ENCODE measurements at places on chromosomes 7 and 10.
A peak's percentile ranks its signal among the peaks of the same experiment; 100 is the strongest.

DNA sequence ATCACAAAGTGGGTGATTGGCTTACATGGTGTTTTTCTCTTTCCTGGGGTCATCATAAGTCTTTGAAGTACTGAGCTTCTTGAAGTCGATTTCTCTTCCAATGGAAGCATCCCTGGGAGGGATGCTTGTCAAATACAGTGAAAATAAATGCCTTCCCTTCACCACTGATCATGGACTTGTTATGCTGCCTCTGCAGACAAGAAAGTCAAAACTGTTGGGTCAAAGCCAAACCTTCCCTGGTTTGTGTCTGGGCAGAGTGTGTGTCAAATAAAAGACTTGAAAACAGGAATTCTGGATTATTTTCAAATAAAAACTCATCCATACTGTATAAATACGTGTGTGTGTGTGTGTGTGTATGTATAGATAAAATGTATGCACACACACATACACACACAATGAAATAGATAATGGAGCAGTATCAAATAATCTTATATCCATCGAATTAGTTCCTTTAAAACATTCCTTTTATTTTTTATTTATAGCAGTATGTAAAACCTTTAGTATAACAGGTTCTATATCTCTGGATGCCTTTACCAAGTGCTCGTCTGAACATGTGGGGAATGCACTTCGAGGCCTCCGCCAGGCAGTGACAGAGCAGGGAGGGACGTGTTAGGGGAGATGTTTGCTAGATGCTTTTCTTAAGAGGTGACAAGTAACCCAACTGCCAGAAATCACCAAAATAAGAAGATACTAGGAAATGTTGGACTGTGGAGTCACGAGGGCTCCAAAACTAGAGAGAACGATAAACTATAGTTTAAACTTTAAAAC is 27.2 kb upstream of the WNT16 start:
- no peak for DNase-seq

- no peak for DNase-seq
Observed at GRCh38 chr7:45149606-45150005, 8.0 kb upstream of the RAMP3 start.

DNA sequence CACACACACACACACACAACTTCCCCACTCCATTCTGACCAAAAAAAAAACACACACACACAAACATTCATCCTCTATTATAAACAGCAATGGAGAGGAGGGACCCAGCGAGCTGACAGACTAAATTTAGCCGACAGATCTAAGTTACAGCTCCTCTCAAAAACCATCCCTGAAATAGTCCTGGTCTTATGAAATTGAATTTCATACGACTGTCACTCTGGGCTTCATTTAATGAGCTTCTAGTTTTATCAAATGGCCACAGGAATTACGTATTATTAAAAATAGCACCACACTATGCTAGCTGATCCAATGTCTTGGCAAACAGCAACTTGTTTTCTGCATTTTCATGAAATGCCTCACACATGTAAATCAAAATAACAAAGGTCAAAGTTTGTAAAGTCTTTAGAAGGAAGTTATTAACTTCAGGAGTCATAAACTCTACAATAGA is 131.3 kb upstream of the ASAH2 start:
- no peak for DNase-seq

DNA sequence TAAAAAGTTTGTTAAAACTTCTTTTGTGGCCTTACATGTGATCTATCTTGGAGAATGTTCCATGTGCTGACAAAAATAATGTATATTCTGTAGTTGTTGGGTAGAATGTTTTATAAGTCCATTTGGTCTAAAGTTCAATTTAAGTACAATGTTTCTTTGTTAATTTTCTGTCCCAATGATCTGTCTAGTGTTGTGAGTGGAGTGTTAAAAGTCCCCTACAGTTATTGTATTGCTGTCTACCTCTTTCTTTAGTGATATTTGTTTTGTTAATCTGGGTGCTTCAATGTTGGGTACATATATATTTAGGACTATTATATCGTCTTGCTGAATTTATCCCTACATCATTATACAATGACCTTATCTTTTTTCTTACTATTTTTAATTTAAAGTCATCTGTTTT is 6.9 kb downstream of the TMEM140 start:
- no peak for DNase-seq

GRCh38 chr7:39458061-39458745 is 108.0 kb upstream of the YAE1 start:
- no peak for DNase-seq

- DNase-seq, result no peak
Observed at GRCh38 chr7:18995270-18995671, 122.2 kb downstream of the TWIST1 start.

GRCh38 chr7:18116661-18117060 is 89.0 kb upstream of the PRPS1L1 start:
- DNase-seq, result no peak

DNA sequence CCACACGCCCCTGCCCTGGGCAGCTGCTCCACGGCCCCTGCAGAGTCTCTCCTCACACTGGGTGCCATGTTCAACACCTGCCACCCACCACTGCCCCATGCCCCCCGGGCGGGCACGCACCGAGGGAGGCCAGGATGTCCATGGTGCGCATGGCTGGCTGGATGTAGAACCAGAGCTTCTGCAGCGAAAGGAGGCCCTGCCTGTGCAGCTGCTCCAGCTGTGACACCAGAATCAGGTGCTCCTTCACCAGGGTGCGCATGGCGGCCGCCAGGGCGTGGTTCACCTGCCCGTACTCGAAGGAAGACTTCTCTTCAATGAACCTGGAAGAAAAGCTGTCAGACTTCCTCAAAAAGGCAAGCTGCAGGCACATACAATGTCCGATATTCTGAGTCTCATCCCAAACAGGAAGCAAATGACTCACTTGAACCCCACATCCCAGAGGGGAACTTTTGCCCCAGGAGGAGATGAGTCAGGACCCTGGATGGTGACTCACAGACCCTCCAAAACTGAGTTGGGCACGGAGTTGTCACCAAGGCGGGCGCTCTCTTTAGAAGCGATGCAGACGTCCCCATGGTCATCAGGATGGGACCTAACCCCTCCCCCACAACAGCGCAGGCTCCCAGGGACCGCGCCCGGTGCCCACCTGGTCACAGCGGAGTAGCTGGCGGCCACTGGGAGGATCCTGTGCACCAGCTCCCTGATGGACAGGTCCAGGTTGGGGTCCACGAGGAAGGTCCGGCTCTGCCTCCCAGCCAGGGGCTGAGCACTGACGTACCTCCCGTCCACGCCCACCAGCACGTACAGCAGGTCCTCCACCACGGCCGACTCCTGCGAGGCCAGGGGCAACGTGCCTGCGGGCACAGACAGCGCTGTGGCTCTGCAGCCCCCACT is 15.5 kb downstream of the TUBGCP2 start:
- DNase-seq, result no peak

GRCh38 chr7:130345136-130345535 is 520 bp downstream of the CPA5 start:
- no peak for DNase-seq

- DNase-seq, result no peak
Observed at GRCh38 chr10:30141423-30141822, 82.0 kb upstream of the JCAD start.

DNA sequence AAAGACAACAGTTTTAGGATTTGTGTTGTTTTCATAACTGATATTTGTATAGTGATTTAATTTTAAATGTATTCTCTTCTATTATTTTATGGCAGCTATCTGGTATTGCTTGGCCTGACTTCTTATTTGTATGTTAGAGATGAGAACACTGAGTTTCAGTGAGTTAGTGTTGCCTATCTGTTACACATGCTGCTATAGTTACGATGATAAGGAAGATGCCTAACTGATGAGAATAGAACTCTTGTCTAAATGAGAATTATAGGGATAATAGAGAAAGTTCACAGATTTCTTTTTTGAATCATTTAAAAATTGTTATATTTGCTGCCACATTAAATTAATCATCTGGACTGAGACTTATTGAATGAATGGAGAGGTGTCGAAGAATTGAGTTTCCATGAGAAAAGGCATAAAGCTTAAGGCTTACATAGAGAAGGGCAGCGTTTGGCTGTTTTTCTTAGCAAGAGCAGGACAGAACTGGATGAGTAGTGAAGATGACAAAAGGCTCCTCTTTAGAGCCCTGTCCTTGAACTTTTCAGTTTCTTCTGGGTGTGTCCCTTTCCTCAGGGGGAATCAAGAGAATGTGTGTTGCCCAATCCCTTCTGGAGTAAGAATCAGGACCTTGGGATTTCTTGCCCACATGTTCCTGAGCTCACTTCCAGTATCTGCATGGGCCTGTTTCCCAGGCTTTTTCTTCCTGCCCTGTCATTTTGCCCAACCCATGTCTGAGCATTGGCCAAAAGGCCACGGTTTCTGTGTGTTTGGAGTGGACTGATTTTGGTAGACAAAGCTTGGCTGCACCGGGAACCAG is 195.6 kb upstream of the CSTF2T start:
- DNase-seq, result no peak

- no peak for DNase-seq
Observed at GRCh38 chr7:129434675-129435318, 565 bp downstream of the STRIP2 start.

GRCh38 chr7:4013793-4014192 is 668.3 kb upstream of the FOXK1 start:
- DNase-seq, result no peak

GRCh38 chr10:71970331-71970730 is 6.1 kb downstream of the CHST3 start:
- no peak for DNase-seq

DNA sequence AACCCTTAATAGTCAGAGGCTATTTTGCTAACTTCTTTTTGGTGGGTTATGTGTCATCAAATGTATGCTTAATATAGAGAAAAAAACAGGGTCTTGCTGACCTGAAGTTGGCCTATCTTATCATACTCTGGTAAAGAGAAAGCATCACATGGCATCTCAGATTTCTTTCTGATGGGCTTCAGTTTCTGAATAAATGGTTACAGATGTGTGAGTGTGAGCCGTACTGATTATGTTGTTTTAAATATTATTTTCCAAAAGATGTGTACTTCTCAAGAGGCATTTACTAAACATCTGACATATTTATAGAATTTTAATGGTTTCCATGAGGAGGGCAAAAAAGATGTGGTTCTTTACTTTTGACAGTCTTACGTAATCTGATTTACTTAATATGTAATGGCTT is 28.4 kb downstream of the BBS9 start:
- no peak for DNase-seq

GRCh38 chr10:86294346-86295265 is 72.0 kb downstream of the GRID1 start:
- no peak for DNase-seq

- no peak for DNase-seq
Observed at GRCh38 chr10:87794285-87794684, 23.7 kb downstream of the ATAD1 start.

- DNase-seq, result peak; percentile 60
Observed at GRCh38 chr7:99036546-99037111, 107.3 kb downstream of the SMURF1 start.

GRCh38 chr7:105268511-105269392 is 120.0 kb downstream of the SRPK2 start:
- no peak for DNase-seq

DNA sequence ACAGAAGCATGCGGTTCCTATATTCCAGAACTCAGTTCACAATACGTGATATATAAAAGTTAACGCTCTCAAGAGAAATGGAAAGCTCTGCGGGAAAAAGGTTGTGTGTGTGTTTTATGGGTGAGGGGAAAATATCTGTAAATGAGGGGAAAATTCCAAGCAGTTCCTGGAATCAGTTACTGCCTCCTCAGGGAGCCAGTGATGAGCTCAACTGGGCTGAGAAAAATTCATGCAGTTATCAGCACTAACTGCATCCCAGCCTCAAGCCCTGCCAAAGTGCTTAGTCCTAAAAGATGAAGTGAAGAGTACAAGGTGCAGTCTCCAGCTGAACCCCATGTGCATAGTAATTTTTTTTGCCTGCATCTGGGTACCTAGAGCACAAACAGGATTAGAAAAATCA is 191.9 kb downstream of the CDK14 start:
- DNase-seq, result no peak

GRCh38 chr10:19931894-19932590 is 115.8 kb downstream of the PLXDC2 start:
- no peak for DNase-seq

- DNase-seq, result no peak
Observed at GRCh38 chr7:93044147-93044810, 73.5 kb downstream of the SAMD9 start.

DNA sequence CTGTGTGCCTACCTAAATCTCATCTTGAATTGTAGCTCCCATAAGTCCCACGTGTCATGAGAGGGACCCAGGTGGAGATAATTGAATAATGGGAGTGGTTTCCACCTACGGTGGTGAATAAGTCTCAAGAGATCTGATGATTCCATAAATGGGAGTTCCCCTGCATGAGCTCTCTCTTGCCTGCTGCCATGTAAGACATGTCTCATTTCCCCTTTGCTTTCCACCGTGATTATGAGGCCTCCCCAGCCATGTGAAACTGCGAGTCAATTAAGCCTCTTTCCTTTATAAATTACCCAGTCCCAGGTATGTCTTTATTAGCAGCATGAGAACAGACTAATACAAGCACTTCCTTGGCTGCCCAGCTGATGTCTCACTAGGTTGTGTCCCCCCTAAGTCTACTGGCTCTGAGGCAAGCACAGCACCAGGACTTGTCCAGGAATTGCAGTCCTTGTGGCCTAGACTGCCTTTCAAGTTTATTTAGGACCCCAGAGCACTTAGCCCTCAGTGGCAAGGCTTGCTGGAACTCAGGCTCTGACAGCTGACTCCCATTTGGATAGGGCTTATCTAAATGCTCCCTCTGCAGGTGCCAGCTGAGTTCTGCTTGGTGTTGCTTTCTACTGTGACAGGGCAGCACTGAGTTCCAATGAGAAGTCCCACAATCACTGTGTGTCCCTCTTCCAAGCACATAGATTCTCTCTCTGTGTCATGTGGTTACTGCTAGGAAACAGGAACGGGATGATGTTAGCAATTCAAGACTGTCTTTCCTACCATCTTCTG is 59.0 kb upstream of the TAS2R16 start:
- no peak for DNase-seq

DNA sequence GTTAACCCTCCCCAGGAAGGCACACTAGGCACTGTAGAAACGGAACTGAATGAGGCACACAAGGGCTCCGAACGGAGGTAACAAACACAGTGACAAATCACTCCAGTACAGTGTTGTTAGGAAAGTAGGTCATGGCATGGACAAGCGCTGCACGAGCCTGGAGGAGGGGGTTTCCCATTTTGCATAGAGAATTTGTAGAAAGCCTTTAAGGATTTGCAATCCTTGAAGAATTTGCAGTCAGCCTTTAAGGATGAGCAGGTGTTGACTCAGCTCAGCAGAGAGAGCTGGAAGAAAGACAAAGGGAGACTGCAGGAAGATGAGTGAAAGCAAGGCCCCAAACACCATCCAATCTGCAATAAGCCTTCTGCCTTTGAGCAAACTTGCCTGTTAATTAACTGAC is 51.1 kb upstream of the PPP1R3C start:
- no peak for DNase-seq

- DNase-seq, result no peak
Observed at GRCh38 chr10:8726084-8726778, 671.7 kb downstream of the GATA3 start.

Data from hypothalamus (tissue), 51 donors.